ENCODE measurements at places on chromosomes 7 and 10. TPM values are rescaled to one million over a fixed set of nuclear protein-coding genes. Genes with fewer than 3 reads are reported as not detected.
A peak's percentile ranks its signal among the peaks of the same experiment; 100 is the strongest.

DNA sequence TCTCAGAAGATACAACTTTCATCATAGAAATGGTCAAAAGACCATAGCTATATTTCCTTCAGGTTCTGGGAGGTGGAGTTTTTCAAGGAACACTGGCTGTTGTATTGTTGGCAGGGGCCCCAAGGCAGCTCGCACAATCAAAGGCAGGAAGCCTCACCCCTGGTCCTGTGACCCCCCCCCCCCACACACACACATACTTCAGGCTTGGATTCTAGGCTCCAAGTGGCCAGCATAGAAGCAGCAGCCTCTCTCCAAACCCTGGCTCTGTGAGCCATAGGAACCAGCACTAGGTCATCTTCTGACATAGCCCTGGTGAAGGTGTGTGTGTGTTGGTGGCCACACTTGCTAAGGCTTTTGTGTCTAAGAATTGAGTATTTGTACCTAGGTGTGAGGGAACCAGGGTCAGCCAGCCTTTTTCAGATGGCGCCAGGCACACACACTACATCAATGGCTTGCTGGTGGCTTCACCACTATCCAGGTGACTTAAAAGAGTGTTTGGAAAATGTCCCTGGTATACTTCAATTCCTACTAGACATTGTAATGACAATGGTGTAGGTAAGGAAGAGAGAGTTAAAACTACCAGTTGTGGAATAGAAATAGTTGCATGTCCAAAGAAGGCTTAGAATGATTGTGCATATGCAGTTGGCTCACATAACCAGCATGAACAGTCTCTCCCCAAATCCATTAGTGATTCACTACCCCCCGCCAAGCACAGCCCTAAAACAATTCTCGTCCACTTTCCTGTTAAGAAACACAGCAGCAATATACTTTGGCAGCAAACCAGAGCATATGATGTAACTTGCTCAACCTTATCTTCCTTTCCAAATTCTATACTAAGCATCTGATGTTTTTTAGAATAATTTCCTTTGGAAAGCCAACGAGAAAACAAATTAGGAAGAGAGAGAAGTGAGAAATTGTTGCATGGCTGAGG, 91.3 kb downstream of the AVL9 start:
- DNase-seq: no peak

DNA sequence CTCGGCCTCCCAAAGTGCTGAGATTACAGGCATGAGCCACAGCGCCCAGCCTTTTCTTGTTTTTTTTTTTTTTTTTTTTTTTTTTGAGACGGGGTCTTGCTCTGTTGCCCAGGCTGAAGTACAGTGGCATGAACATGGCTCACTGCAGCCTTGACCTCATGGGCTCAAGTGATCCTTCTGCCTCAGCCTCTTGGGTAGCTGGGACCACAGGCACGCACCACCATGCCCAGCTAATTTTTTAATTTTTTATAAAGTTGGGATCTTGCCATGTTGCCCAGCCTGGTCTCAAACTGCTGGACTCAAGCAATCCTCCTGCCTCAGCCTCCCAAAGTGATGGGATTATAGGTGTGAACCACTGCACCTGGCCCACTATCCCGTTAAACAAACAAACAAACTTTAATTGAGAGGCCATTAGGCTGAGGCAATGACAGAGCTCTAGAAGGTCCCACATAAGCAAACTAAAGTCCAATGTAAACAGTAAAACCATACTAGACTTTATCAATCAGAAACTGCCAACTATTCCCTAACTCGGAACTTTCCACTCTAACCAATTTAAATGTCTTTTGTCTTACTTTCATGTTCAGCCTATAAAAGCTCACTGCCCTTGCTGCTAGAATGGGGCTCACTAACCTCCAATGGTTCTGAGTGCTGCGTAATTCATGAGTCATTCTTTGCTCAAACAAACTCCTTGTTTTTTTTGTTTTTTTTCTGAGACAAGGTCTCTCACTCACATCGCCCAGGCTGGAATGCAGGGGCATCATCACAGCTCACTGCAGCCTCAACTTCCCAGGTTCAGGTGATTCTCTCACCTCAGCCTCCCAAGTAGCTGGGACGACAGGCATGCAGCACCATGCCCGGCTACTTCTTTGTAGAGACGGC, 1.9 kb downstream of the DHX32 start:
- no peak for DNase-seq

GRCh38 chr7:25359471-25360059, 131.3 kb upstream of the NPVF start:
- DNase-seq: no peak

DNA sequence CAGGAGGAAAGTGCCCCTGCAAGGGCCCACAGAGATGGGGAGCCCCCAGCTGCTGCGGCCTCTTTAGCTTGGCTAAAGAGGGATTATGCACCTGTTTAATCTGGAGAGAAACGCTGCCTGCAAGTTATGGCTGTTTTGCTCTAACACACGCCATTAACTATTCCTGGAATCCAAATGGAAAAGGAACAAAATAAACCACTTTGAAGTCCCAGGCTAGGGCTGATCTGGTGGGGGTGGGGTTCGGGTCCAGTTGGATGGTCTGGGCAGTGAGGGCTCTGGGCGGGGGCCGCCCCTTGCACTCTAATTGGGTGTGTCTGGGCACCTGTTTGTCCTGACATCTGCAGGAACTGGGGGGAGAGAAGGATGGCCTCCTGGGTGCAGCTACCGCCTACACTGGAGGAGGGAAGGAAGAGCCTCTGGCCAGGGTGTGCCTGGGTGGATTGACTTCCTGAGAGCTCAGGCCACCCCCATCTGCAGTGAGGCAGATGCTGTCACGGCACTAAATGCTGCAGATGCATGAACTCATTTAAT, 300.6 kb downstream of the ZEB1 start:
- DNase-seq: no peak

DNA sequence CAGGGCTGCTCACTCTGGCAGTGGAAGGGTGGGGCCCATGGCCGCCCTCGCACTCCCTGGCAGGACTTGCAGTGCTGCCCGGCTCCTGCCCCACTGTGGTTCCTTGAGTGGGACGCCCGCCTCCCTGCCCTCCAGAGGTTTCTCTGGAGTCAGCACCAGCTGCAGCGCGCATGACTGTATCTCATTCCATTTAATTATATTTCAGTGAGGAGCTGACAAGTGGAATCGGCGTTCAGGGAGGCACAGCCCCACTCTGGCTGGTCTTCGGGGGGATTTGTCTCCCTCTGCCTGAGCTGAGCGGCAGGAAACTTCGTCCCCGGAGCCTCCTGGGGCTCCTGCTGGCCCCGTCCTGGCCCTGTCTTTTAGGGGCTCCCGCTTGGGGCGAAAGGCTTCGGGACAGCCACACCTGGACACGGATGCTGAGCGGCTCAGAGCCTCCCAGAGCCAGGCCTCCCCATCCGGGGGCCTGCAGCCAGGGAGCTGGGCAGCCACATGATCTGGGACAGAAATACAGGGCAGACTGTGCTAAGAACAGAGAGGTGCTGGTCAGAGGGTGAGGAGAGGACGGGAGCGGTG, 75.3 kb upstream of the NKX6-2 start:
- peak; percentile 46 for DNase-seq

GRCh38 chr7:27166531-27167505, 1.5 kb upstream of the HOXA9 start:
- DNase-seq: no peak

DNA sequence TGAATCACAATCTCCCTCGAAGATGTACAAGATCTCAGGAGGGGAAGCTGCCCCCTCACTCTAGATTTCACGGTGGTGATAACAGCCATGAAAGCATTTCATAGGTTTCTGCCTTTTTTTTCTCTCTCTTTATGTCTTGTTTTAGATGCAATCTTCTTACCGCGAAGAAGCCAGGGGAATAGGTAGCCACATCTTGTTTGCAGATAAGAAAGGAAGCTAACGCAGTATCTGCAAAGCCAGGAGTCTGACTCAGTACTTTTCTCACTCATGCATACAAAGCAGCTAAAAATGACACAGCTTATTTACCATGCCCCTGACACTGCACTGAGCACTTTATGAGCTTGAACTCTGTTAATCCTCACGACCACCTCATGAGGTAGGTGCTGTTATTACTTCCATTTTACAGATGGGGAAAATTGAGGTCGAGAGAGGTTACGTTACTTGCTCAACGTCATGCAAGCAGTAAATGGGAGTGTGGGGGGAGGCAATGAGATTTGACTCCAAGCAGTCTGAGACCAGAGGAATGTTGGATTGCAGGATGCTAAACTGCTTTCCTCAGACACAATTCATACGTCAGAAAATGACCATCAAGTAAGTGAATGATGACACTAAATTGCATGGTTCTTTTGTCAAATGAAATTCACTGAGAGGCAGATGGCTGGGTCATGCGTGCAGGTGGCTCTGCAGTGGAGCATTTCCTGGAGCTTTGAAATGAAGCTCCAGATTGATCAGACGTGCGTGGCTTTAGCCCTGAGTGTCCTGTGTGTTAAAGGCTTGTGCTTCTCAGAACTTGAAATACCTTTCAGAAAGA, 3.3 kb downstream of the MAP3K8 start:
- DNase-seq: no peak

- DNase-seq: no peak
Measured at GRCh38 chr7:25031432-25031831, 51.5 kb upstream of the OSBPL3 start.

DNA sequence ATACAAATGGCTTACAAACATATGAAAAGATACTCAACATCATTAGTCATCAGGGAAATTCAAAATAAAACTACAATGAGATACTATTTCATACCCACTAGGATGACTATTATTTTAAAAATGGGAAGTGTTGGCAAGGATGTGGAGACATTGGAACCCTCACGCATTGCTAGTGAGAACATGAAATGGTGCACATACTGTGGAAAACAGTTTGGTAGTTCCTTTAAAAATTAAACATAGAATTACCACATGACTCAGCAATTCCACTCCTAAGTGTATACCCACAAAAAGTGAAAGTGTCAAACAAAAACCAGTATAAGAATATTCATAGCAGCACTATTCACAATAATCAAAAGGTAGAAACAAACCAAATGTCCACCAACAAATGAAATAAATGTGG, 48.5 kb upstream of the SHTN1 start:
- no peak for DNase-seq

GRCh38 chr10:65377687-65378086, 1548.1 kb upstream of the LRRTM3 start:
- DNase-seq: no peak

GRCh38 chr10:115771755-115772154, 501.3 kb downstream of the GFRA1 start:
- DNase-seq: no peak

GRCh38 chr7:209416-209815, 17.0 kb downstream of the FAM20C start:
- DNase-seq: no peak

GRCh38 chr7:56046721-56047445, 4.4 kb downstream of the PSPH start:
- DNase-seq: no peak

GRCh38 chr7:130881091-130881798, 147.2 kb upstream of the KLF14 start:
- DNase-seq: no peak

DNA sequence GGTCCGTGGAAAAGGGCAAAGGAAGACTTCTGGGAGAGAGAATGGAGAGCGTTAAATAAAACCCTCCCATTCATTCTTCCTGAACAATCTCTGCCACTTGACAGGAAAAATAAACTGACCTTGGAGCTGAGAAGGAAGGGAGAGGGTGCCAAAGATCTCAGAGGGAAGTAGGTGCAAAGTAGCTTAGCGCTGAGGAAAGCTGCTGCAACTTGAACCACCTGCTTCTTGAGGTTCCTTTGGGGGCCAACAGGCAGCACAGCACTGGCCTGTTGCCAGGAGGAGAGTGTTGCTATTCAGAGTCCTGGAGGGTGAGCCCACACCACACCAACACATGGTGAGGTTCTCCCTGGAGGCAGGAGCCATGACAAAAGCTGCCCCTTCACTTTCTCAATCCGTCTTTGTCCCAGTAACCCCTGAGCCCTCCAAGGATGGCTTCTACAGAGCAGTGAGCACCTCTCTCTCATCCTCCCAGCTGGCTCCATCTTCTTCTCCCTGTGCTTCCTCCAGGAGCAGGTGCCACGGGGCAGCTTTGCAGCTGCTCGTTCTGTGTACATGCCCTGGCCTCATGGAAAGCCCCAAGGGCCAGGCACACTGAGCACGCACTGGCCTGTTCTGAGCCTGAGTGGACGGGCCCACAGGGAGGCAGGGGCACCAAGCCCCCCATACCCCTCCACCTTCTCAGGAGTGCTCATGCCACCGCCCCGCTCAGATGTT, 101.3 kb downstream of the STRA8 start:
- no peak for DNase-seq

DNA sequence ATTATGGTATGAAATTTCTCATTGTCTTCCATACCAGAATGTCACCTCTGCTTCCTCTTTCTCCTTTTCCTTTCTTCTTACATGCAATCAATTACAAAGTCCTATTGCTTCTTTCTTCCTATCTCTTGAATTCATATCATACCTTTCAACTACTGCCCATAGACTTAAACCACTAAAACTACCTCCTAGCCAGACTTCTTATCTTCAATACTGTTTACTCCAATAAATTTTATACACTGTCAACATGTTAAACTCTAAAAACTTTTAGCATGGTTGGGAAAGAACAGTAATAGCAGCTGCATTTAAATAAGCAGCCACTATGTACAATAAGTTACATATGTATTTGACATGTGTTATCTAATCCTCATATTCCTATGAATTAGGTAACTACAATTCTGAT, 34.9 kb downstream of the PCGF6 start:
- no peak for DNase-seq

AGMO gene
- total RNA-seq: not detected

OR2A42 gene
- not detected for total RNA-seq

KCP gene
- total RNA-seq: 0.17 TPM

TMEM130 gene
- total RNA-seq: not detected

TCAF2 gene
- 22.0 TPM for total RNA-seq

SLC26A4 gene
- total RNA-seq: 0.19 TPM

SDK1 gene
- 0.20 TPM for total RNA-seq

IDI2 gene
- not detected for total RNA-seq

All from natural killer cell treated with Interleukin-12 subunit alpha and Interleukin-12 subunit beta and Interleukin-15 and Interleukin-18, amount 100 ng/mL, for 72 hours (primary cell).